ENCODE measurements at places on chromosomes 5 and 9.

- DNase-seq, result peak; percentile 83
Observed at GRCh38 chr5:134114886-134115805, 665 bp downstream of the TCF7 start.

DNA sequence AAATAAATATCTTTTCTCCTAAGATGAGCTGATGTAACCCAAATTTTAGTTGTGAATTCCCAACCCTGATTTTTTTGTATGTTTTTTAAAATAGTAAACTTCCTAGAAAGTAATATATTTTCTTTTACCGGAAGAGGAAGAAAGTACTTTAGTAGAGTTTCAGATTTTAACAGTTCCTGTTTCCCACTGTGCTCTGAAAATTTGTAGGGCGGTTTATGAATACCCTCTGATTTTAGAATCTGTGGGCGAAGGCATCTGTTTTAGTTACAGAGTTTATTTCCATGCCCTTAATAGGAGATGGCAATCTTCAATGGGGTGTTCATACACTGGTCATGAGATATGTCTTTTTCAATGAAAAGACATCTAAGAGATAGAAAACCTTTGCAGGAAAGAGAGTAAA is 3.7 kb upstream of the HOMER1 start:
- no peak for DNase-seq

- no peak for DNase-seq
Observed at GRCh38 chr9:107332883-107333282, 49.8 kb downstream of the RAD23B start.

GRCh38 chr5:135886136-135886535 is 9.5 kb downstream of the IL9 start:
- DNase-seq, result no peak

- DNase-seq, result no peak
Observed at GRCh38 chr9:37575511-37575914, 667 bp downstream of the FBXO10 start.

GRCh38 chr5:149046196-149046829 is 16.5 kb downstream of the SH3TC2 start:
- DNase-seq, result no peak

Data from activated naive CD4-positive, alpha-beta T cell treated with anti-CD3 and anti-CD28 coated beads, Interleukin-2, amount 50 U/mL, for 72 hours (primary cell).